T1000 (cell line): ENCODE measurements at places on chromosomes 11 and 22.

GRCh38 chr11:32118025-32118974, 27.4 kb downstream of the RCN1 start:
- DNase-seq: peak; percentile 8

GRCh38 chr11:19458721-19459120, 218.0 kb upstream of the E2F8 start:
- DNase-seq: no peak

DNA sequence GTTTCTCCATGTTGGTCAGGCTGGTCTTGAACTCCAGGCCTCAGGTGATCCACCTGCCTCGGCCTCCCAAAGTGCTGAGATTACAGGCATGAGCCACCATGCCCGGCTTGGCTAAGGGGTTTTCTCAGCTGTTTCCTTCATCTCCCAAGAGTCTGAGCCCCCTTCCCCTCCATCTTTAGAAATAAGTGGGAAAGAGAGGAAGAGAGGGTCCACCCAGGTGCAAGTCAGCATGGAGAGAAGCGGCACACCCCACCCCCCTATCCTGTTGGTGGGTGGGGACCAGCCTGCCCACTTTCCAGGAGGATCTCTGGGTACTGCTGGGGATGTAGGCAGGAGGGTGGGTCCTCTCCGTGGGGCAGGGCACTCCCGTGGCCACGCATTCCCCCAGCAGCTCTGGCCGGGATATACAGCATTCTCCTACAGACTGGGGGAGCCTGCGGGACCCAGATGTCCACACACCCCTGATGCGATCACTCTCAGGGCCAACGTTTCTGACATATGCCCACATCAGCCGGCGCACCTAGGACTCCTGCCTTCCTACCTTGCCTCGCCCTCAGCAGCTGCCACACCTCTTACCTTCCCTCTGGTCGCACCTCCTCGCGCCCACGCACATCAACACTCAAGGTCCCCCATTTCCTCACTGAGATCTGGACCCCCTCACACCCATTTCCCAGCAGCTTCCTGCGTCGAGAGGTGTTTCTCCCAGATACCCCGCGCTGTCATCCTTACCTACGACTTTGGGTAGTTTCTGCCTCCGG, 8.9 kb downstream of the SCARF2 start:
- DNase-seq: no peak

DNA sequence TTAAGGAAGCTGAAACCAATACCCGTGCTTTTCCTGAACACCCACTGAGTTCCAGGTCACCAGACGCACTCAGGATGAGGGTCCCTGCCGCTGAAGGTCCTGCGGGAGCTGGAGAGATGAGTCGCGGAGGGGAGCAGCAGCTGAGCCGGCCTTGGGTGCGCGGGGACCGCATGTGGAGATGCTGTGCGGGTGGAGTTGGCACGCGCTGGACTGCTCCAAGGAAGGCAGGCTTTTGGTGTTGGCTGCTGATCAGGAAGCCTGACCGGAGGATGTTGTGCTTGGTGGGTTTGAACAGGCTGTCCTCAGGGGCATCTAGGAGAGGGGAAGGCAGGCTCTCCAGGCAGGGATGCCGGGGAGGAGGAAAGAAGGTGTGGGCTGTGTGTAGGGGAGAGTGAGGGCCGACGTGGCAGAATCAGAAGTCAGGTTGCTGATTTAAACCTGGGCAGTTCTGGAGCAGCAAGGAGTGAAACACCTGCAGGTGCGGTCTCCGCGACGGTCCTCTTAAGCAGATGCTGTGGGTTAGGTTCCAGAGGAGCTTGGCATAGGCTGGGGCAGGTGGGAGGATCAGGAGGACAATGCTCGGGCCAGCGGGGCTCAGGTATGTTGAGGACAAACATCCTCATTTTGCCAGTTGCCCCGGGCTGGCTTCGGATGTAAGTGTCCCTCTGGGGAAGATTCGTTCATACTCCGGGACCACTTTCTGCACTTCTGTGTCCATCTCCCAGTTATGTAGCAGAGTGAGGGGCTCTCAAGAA, 197.5 kb upstream of the B3GAT1 start:
- DNase-seq: no peak

DNA sequence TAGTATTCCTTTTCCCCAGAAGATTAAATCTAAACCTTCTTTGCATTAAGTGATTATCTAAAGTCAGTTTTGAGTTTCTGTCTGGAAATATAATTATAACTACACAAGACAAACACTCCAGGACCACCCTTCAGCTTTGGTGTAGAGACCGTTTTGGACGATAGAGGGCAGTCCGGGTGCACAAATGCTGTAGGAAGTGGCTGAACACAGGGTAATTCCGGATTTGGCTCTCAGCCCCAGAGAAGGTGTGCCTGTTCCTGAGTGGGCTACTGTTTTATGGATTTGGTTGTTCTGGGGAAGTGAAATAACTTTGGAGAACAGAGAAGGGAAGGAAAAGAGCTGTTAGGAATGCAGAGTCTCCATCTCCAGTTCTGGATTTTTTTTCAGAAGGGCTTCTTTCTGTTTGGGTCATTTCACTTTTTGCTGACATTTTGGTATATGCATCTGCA, 14.8 kb downstream of the EXT2 start:
- DNase-seq: peak; percentile 32

DNA sequence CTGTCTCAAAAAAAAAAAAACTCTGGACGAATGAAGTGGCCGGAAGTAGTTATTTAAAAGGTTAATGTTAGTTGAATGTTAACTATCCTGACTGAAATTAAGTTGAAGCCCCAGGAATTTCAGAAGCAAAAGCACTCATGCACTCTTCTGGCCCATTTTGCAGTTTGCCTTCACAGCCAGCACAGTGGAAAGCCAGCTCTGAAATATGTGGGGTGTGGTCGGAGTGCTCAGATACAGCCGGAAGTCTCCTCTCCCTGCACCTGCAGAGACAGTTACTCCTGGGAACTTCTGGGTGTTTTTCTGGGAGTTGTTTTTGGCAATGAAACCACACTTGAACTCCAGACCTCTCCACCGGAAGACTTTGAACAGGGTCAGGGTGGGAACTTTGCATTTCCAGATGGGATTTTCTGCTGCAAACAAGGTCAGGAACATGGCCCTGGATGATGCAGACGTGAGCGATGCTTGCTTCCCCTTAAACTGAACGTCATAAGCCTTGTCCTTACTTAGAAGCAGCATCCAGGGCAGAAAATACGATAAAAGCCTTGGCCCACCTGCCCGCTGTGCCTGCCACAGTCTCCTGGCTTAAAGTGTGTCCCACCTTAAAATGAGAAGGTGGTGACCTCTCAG, 21.5 kb upstream of the CABP2 start:
- DNase-seq: no peak

- no peak for DNase-seq
Observed at GRCh38 chr11:118988280-118988679, 9.7 kb upstream of the CENATAC start.

- no peak for DNase-seq
Observed at GRCh38 chr22:43313244-43313889, 29.8 kb downstream of the SCUBE1 start.

GRCh38 chr11:131025020-131025419, 108.7 kb upstream of the SNX19 start:
- DNase-seq: no peak

GRCh38 chr11:105588001-105588400, 21.9 kb upstream of the GRIA4 start:
- no peak for DNase-seq

DNA sequence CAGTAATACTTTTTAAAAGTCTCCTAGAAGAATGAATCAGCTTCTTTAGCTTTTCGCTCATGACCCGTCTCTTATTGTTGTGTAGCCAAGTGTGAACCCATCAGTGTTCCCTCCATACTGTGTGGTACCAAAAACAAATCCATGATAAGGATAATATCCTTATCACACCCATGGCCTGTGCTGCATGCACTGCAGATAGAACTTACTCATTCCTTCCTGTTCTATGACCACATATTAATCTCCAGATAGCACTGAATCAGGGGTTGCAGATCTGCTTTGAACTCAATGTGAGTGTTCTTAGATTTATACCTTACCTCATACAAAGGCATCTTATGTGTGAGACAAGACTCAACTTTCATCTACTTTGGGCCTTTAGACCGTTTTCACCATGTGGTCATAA, 373.4 kb downstream of the JRKL start:
- no peak for DNase-seq

DNA sequence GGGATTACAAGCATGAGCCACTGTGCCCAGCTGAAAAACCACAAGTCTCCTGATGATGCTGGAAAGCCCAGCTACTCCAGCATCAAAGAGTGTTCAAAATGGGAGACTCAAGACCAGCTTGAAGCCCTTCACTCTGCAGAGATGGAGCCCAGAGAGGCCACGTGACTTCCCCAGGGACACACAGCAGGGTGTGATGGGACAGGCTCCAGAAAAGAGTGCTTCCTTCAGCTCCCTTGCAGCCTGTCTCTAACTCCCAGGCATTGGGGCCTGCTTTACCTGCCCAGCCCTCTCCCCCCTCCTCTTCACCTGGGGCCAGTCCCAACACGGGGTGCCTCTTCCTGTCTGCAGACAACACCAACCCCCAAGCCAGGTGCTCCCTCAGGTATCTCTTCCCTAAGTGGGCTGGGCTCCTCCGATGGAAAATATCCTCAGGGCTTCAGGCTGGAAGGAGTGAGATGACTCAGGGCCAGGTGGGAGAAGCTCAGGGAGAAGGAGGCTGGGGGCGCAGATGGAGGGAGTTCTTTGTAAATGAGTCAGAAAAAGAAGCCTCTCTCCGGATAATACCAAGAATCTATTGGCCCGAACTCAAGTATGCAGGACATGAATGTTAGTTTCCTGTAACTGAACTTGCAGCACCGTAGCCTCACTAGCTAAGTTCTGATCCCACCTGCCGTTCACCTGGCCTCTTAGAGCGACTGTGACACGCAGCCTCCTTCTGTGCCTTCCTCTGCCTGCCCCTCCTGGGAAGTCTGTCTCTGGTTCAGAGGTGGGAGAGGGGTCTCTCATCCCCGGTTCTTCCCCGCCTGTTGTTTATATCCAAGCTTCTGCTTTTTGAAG, 326.6 kb downstream of the MN1 start:
- DNase-seq: peak; percentile 64

DNA sequence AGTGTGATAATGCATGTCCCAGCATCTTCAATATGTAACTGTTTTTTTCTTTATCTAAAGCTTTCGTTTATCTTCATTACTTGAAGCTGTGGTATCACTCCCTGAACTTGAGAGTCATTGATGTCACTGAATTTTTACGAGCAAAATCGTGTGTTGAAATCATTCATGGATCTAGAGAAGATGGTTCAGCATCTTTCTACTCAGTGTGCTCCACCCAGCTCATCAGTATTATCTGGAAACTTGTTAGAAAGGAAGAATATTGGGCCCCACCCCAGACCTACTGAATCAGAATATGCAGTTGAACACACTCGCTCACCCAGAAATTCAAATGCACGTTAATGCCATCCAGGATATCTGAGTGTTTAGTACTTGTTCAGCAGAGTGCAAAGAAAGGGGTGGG, 8.3 kb downstream of the CDON start:
- DNase-seq: no peak

DNA sequence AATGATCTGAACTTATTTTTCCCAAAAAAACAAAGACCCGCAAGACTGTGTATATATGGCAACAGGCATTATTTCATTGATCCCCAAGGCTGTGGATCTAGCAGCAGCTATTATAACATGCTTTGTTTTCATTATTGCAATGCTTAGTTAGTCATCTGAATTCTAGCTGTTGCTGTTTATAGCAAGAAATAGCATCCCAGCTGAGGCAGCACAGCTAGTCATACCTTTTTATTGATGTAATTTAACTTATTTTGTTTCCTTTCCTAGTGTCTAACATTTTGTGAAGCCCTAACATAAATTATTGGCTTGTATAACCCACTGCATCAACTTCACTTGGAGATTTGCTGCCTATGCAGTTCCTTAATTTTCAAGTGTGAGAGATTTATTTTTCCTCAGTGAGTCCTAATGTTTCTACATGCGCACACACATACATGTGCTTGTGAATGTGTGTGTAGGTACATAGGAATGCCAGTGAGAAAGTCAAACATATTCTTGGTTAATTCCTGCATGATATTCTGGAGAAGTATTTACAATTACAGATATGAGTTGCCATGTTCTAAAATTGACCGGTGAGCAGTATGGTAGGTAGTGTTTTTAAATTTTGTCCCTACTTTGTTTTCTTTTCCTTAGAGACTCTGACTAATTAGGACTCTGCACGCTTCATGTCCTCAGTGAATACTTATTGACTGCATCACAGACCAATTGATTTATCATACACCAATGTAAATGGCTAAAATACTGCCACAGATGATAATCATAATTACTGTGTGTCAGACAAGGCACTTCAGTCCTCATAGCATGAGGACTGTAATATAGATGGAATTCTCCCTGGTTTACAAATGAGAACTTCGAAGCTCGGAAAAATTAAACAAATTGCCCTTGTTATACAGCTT, 119.3 kb downstream of the WNT11 start:
- peak; percentile 10 for DNase-seq

DNA sequence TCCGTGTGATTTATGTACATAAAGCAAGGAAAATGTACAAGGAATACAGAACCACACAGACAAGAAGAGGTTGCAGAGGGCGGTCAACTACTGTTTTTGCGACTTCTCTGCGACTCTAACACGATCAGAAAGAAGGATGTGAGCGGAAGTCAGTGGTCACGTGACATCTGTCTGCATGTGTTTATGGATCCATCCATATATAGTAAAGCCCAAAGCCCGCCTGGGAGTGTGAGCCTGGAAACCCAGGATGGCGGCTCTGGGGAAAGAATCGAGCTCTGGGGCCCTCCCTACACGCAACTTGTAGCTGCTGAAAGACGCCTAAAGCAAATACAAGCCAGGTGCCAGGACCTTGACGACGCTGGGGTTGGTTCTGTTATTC, 8.8 kb downstream of the OSBPL5 start:
- no peak for DNase-seq

DNA sequence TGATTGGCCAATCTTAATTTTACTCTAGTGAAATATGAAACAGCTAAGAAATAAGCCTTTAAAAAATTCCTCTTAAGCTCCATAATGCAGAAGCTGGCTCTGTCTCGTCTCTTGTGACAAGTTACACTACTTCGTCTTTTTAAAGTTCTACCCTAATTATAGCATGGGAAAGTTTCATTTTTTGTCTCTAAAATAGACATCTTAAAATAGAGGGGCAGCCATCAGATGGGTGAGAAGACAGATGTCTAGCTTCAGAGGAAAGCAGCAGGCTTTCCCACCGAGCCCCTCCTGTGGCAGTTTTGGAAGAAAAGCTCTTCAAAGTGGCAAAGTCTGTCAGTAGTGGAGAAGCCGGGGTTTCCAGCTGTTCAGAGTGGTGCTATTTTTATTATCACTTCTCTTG, 39.5 kb downstream of the XRRA1 start:
- no peak for DNase-seq

DNA sequence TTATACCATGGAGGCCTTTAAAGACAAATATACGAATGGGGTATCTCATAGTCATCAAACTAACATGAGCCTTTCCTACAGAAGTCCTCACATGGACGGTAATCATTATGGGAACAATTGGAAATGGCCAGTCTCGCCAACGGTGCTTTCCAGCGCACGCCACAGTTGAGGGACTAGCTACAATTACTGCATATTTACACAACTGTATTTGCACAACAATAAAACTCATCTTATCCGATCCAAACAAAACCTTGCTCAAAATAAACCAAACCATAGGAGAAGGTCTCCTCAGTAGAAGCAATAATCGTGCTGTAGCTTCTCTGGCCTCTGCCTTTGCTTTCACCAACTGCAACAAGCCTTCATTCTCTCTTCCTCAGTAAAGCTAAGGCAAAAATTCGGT, 5.9 kb downstream of the CADM1 start:
- no peak for DNase-seq
